Chondrocyte (in vitro differentiated cells): ENCODE measurements at places on chromosomes 6 and 20. TPM values are rescaled to one million over a fixed set of nuclear protein-coding genes. Genes with fewer than 3 reads are reported as not detected.

TSPYL1 gene
- total RNA-seq, result 66.0 to 76.8 TPM (median 67.4 TPM) in 3 replicates

- no peak for DNase-seq
These were observed 371.7 kb upstream of the RUNX2 start for GRCh38 chr6:44956396-44956795.

DNA sequence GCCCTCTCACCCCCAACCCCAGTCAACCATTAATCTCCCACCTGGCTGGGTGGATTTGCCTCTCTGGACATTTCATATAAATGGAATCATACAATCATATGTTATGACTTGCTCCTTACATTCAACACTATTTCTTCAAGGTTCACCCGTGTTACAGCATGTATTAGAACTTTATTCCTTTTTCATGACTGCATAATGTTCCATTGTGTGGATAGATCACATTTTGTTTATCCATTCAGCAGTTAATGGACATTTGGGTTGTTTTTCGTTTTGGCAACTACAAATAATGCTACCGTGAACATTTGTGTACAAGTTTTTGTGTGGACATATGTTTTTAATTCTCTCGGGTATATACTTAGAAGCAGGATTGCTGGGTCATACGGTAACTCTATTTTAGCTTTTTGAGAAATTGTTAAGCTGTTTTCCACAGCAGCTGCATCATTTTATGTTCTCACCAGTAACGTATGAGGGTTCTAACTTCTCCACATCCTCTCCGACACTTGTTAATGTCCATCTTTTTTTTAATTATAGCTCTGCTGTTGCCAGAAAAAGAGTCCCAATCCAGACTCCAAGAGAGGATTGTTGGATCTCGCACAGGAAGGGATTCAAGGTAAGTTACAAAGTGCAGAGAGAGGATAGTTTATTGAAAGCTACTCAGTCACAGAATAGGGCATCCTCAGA lies 15.9 kb upstream of the BNIP5 start:
- no peak for DNase-seq

DNA sequence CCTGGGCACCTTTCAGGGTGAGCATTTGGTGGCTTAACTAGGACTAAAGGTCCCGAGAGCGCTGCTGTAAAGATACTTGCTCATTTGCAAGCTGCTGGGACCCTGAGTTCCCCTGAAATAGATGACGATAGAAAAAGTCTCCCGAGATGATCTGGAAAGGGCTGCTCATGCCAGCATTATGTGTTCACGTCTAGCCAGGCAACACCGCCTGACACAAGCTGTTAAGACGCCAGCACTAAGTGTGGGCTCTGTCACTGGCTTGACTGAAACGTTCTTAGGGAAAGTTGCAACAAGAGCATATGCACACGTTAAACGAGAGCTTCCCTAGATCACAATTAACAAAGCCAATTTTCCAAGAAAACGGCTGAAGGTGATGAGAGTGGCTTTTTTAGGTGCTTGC lies 113.7 kb downstream of the SLC23A2 start:
- DNase-seq, result no peak

DEFB128 gene
- not detected in 3 replicates for total RNA-seq

GRCh38 chr6:137177611-137178010 lies 4.2 kb upstream of the IL22RA2 start:
- DNase-seq, result no peak

DNA sequence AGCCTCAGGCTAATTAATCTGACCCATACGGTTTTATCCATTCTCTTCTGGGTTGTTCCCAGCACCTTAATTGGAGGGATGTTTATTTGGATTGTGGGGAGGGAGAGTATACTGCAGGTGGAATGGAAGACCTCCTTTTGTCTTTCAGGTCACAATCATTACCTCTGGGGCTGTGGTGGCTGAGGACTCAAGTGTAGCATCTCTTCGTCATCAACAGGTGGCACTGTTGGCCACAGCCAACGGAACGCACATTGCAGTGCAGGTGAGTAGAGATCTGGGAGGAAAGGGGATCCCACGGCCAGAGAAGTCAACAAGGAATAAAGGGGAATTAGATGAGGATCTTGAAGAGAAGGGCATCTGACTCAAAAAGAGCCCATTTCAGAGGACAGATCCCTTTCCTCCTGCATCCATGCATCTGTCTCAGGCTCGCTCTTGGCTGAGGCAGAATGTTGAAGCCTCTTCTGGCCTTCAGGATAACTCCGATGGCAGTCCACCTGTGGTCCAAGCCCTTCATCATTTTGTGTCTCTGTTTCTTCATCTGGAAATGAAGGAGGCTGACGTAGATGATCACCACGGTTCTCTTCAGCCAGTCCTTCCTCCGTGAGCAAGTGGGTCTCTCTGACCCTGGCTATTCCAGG lies 3.2 kb upstream of the DEF6 start:
- DNase-seq, result peak; percentile 39

DNA sequence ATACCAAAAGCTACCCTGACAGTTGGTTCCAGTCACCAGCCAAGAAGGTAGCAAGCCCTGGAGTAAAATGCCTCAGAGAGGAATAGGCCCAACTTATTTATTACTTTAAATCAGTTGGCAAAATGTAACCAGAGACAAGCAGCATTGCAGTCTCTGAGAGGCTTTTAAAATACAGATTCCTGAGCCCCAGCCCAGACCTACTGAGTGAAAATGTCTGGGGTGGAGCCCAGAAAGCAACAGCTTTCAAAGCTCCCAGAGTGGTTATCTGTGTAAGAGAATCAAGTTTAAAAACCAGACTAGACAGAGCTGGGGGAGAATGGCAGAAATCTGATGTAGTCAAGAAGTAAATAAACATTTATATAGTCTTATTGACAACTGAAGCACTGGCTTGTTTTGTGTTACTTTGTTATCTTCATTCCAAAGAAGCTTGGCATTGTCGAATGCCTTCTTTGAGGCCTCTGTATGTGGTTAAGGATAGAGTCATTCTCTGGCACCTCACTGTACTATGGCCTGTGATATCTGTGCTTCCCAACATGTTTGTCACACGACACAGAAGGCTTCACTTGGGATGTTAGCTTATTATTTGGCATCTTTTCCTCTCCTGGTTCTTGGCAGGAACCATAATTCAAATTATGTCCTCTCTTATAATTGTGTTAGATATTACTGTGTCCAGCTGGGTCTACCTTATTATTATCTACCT lies 313.5 kb downstream of the SLC35F1 start:
- DNase-seq, result no peak

DNA sequence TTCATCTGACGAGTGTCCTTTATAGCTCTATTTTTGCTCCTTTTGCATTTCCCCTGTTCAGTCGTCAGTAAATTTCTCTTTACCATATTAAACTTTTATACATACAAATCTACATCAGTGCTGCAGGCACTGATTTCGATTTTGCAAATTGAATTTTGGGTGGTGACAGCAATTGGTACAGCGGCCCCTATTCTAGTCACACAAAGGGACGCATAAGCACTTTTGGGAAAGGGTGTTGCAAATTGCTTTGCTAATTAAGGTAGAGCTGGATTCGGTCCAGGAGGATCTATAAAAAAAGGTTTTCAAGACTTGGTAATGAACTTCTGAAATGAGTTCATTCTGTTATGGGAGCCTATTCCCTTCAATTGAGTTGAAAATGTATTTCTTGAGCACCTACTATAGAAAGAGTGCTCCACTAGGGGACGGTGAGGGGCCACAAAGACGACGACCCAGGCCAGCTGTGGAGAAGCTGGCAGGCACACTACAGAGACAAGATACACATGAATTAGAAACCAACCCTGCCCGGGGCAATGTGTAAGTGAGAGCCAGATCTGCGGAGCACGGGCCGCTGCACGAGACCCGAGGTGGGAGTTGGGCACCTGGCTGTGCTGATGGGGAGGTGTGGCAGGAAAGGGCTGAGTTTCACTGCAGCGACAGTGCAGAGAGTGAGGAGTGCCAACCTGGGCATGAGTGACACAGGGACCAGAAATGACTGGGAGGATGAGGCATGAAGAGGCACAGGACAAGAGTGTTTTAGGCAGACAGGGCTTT lies 5.4 kb downstream of the UQCC2 start:
- peak; percentile 64 for DNase-seq
